ENCODE measurements at places on chromosomes 6 and 20.

DNA sequence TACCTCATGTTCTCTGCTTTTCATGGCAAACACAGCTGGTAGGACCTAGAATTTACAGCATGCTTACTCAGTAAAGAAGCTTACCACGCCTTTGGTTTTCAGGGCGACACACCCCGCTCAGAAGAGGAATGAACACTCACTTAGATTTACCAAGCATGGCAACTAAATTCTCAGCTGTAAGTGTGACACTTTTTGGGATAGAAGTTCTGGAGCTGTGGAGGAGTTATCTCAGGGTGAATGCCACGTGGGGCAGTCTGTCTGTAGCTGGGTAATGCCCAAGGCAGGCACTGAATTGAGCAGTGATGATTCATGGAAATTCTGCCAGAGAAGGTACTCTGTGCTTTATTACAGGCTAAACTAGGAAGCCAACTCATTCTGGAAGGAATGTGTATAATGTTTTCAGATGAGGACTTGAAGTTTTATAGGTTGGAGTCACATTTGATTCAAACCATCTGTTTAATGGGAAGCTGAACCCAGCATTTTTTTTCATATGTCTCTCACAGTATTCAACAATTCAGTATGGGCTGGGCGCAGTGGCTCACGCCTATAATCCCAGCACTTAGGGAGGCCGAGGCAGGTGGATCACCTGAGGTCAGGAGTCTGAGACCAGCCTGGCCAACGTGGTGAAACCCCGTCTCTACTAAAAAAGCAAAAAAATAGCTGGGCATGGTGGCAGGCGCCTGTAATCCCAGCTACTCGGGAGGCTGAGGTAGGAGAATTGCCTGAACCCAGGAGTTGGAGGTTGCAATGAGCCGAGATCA lies 3.5 kb upstream of the PRIM2 start:
- DNase-seq = peak; percentile 81

DNA sequence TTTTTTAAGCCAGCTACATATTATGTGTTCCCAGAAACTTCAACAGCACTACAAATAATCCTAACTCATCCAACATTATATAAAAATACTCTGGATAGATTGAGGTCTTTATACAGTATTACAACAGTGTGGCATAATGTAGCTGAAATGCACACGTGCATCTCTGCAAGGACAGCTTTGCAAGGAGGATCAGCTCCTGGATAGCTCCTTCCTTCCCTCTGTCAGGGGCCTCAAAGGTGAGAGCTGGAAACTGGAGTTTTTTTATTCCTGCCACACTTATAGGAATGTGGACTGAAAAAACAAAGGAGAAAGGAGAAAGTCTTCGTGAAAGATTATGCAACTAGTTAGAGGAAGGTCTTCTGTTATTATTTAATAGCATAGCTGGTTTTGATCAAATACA lies 53.1 kb downstream of the PLG start:
- no peak for DNase-seq

GRCh38 chr6:164427728-164428402 lies 881.5 kb downstream of the C6orf118 start:
- no peak for DNase-seq

DNA sequence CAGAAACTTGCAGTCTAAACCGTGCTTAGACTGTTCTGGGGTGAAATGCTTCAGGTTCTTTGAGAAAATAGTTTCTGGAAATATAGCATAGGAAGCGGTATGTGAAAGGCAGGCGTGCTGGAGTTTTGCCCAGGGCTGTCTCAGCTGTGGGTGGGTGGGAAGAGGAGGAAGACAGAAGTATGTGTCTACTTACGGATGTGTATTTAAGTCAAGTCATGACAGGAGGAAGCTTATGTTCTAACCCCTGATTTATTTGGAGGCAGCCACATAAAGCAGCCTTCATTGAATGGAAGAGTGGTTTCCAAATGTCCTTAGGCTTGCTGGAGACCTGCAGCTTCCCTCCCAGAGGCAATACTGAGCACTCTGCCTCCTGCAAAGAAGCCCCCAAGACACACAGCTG lies 345.8 kb upstream of the PRND start:
- DNase-seq = peak; percentile 61

DNA sequence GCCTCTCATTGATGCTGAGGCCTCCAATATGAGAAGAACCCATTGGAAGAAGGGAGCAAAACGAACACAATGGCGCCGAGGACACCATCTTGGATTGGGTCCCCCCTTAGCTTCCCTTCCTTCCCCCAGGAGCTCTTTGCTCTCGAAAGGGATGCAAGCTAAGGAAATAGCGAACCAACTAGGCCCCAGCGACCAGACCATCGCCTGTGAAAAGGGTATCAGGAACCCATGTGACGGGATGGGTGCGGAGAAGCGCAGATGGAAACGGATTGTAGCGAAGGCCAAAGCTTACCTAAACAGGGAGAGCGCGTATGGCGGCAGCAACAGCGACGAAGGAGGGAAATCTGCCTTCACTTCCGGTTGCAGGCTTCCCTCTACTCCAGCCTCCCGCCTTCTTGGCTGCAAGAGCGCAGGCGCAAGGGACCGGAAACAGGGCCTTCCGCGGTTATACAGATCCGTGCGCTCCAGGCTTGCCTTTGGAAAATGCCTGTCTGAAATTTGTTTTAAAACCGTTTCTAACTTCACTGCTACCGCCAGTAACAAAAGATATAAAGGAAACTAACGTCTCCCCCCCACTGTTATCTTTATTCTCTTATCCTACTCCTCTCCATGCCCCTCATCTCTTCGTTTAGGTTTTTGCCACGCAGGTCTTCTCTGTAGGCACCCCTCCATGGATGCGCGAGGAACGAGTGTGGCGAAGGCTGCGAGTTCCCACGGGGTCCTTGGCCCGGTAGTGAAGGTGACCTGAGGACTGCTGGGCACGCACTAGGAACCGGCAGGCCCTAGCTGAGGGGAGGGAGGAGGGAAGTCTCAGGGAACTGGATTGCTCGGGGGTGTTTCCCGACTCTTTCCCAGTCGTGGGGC lies at the start of gene DDX39B:
TSS of gene DDX39B (minus strand) at position 346 of the 864 bp plus-strand sequence. CDS start 1,471 bp downstream, outside the sequence.
- DNase-seq = peak; percentile 76

GRCh38 chr6:33207552-33208090 lies 679 bp upstream of the RING1 start:
- no peak for DNase-seq

DNA sequence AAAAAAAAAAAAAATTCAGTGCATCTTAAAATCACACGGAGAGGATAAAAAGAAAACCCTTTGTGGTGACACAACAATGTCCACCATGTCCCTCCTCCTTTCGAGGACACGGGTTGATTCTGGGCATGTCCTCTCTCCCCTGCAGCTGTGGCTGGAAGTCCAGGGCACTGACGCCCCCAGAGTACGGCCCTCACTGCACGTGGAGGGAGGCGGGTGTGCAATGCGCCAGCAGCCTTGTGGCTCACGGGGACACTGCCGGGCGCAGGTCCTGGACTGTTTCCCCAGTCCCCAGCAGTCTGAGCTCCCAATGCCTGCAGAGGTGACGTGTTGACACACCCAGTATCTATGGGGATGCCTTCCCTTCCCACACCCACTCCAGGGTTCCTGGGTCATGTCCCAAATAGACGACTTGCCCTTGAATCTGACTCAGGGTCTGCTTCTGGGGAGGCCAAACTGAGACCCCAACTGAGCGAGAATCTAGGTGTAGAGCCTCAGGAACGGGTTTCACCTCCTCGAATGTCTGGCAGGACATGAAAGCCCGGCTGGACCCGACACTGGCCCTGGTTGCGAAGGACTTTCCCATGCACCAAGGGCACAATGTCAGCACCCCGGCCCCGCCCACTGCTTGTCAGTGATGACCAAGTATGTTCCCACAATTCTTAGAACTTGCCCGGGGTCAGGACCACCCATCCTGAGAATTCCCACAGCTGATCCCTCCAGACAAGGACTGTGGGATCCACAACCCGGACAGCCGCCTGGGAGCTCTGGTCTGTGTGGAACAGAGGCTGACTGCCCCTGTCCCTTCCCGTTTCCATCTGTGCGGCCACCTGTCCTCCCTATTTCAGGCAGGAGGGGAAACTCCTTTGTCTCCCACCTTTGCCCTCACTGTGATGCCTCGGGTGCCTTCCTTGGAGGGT lies 425.1 kb upstream of the SULF2 start:
- no peak for DNase-seq

GRCh38 chr6:145783796-145784195 lies 30.8 kb downstream of the FBXO30 start:
- DNase-seq = no peak

- no peak for DNase-seq
These were observed 39.9 kb downstream of the ZNF391 start for GRCh38 chr6:27428502-27428901.

DNA sequence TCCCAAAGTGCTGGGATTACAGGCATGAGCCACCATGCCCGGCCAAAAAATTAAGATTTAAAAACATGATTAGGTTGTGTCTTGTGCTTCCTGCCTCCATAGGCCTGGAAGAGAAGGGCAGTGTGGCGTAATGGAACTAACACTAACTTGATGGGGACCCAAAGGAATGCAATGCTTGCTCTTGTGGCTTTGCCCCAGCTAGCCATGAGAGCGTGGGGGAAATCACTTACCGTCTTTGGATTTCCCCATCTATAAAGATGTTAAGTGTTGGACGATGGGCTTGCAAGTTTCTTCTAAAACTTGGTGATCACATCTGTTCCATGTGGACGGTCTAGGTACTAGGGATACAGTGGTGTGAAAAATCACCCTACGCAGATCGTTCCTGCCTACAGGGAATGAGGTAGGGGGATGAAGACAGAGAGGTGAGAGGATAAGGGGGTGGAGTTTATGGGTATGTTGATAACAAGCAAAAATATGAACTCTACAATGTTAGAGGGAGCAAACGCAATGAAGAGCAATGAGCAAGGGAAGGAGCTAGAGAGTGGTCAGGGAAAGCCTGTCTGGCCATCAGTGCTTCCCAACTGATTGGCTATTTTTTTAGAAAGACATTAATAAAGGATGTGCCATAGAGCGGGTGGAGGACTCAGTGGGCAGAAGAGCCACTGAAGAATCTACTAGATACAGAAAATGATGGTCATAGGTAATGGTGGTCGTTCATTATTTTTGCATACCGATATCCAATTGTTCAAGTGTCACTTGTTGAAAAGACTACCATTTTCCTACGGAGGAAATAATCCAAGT lies 165.2 kb downstream of the BCAS1 start:
- DNase-seq = no peak

- DNase-seq = no peak
These were observed 20.0 kb downstream of the PPP1R3G start for GRCh38 chr6:5105146-5105545.

- no peak for DNase-seq
These were observed 199.1 kb downstream of the SCP2D1 start for GRCh38 chr20:19012676-19013075.

- DNase-seq = no peak
These were observed 67.3 kb downstream of the ISM1 start for GRCh38 chr20:13288357-13288756.

GRCh38 chr6:56490993-56491392 lies 151.7 kb downstream of the DST start:
- DNase-seq = no peak

GRCh38 chr6:7909323-7910276 lies 988 bp downstream of the TXNDC5 start:
- DNase-seq = no peak

DNA sequence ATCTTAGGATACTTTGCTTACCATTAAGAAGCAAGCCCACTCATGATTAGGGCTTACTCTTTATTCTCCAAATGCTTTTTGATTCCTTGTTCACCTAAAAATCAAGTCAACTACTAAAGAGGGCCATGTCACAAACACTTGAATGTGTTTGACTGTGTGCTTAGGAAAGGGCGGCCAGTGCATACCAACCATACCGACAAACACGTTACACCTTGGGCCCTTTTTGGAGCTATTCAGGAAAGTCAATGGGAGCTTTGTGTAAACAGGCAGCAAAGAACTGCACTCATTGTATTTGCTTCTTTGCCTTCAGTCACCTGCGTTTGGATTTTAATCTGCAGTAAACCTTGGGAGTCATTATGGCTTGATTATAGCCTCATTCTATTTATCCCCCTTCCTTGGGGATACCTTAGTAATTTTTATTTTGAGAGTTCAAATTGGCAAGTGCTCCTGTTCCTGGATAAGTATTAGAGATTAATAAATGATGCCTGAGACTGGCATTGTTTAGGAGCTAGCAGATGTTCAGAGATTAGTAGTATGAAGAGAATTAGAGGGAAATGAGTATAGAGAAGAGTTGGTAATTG lies 102.6 kb upstream of the HDGFL1 start:
- DNase-seq = no peak

DNA sequence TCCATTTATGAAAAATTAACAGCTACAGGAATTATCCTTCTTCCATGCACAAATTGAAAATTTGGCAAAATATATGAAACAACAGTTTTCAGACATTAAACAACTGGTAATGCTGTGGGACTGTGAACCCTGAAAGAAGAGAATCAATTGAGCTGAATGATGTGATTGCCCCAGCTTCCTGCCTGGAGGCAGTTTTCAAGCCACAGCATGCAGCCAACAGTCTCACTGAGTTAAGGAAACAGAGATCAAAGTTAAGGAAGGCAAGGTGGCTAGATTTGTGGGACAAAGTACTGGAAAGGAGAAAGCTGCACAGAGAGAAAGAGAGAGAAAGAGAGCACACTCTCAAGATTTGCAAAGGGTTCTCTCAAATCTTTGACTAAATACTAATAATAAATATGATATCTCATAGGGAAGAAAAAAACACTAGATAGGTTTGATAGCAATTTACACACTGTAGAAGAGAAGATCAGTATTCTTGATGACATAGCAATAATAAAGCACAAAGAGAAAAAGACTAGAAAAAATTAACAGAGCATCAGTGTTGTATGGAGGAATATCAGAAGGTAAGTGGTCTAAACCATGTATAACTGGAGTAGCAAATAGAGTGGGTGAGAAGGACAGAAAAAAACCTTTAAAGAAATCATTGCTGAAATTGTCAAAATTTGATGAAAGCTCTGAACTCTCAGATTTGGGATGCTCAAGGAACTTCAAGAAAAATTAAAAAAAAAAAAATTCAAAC lies 70.1 kb upstream of the CNKSR3 start:
- no peak for DNase-seq

DNA sequence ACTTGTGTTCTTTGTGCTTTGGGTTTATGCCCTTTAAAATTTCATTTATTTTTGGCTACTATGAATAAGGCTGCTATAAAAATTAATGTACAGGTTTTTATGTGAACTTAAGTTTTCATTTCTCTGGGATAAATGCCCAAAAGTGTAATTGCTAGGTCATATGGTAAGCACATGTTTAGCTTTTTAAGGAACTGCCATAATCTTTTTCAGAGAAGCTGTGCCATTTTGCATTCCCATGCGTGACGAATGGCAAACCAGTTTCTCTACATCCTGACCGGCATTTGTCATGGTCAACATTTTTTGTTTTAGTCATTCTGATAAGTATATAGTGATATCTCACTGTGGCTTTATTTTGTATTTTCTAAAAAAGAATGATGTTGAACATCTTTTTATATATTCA lies 236.0 kb upstream of the SGK1 start:
- DNase-seq = no peak

Measured in epithelial cell of prostate (primary cell).